ENCODE measurements at places on chromosomes 2 and 18.
A peak's percentile ranks its signal among the peaks of the same experiment; 100 is the strongest.

DNA sequence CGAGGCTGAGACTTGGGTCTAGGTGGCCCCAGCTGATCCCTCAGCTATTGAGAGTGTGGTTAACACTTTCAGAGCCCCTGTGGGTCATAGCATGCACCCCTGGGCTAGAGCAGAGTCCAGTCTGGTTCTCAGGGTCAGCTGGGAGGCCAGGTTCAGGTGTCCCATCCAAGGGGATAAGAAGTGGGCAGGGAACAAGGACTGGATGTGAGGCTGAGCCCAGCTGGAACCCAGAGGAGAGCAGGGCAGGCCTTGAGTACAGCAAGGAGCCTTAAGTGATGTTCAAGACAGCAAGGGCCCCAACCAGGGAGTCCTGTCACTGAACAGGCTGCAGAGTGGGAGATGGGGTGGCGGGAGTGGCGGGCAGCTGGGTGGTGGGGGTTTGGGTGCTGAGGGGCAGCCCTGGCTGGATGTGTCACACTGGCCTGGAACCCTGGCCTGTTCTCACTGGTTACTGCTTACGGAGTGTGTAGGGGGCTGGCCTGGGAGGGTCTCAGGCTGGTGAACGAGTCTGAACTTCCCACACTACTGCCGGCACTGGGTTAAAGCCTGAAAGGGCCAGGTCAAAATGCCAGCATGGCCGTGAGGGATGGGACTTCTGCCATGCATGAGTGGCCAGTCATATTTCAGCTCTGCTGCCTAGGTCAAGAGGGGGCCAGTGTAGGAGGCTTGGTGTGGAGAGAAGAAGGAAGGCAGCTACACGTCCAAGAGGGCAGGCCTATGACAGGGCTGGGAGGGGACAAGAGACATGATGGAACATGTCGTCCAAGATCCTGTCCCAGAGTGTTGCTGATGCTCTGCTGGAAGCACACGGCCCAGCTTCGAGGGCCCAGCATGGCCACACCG, 13.6 kb downstream of the TMEM185B start:
- DNase-seq, result no peak

GRCh38 chr2:135651717-135652116, 89.9 kb upstream of the UBXN4 start:
- DNase-seq, result no peak

- no peak for DNase-seq
Measured at GRCh38 chr2:128357506-128358370, 39.1 kb upstream of the HS6ST1 start.

- DNase-seq, result no peak
Measured at GRCh38 chr18:41311571-41312547, 643.2 kb upstream of the PIK3C3 start.

- no peak for DNase-seq
Measured at GRCh38 chr2:145484448-145485097, 964.7 kb upstream of the ZEB2 start.

DNA sequence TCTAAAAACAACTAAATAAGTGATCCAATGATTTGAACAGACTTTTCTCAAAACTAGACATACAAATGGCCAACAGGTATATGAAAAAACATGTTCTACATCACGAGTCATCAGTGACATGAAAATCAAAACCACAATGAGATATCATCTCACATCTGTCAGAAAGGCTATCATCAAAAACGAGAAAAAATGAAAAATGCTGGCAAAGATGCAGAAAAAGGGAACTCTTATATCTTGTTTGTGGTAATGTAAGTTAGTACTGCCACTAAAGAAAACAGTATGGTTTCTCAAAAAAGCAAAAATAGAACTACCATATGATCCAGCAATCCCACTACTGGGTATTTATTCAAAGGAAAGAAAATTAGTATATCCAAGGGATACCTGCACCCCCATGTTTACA, 255.3 kb upstream of the FBXO11 start:
- DNase-seq, result no peak

- DNase-seq, result no peak
Measured at GRCh38 chr18:48637081-48637990, 98.5 kb downstream of the CTIF start.

- DNase-seq, result peak; percentile 5
Measured at GRCh38 chr2:85266146-85267041, 61.4 kb downstream of the TGOLN2 start.

DNA sequence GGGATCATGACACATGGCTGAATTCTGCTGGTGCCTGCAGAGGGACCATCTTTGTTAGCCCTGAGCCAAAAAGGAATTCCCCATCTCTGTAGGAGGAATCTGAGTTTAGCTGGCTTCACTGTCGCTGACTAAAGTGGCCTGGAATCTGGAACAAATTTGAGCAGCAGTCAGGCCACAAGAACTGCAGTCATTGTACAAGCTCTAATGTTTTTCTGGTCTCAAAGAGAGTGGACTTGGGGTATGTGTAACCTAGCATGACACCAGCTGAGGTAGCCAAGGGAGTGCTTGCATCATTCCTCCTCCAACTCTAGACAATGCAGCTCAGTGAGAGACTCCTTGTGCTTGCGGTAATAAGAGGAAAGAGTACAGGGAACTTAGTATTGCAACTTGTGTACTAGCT, 539.1 kb upstream of the LRRTM4 start:
- no peak for DNase-seq

GRCh38 chr2:27249891-27250651, 12.8 kb downstream of the SLC30A3 start:
- DNase-seq, result peak; percentile 41

GRCh38 chr2:35255826-35256225, 1099.8 kb upstream of the CRIM1 start:
- no peak for DNase-seq

DNA sequence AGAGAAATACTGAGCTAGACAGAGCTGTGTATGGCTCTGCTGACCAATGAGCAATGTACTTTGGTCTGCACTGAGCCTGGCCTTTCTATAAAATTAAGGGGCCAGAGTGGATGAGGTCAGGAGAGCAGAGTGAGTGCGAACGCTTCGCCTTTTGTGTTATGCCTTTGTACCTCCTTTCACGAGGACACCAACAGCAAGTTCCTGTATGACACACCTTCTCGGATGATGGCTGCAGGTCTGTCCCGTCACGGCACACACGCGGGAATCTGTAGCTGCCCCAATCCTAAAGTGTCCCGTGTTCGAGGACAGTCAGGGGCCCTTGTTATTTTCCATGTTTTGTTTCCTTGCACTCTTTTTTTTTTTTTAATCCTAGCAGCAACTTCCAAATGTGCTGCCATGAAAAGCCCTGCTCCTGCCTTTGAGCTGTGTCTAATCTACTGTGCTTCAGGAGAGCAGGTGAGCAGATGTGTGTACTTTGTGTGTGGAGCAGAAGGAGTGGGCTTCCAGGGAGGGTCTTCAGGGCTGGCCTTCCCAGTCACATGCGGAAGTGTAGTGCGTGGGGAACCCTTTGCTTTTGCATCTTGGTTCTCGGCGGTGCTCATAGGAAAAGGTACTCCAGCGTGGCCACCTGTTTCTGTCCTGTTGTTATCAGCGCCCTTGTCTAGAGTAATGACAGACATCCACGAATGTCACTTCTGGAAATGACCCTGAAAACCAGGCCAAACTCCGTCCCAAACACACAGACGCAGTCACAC, 213.2 kb downstream of the NDUFA10 start:
- DNase-seq, result no peak

DNA sequence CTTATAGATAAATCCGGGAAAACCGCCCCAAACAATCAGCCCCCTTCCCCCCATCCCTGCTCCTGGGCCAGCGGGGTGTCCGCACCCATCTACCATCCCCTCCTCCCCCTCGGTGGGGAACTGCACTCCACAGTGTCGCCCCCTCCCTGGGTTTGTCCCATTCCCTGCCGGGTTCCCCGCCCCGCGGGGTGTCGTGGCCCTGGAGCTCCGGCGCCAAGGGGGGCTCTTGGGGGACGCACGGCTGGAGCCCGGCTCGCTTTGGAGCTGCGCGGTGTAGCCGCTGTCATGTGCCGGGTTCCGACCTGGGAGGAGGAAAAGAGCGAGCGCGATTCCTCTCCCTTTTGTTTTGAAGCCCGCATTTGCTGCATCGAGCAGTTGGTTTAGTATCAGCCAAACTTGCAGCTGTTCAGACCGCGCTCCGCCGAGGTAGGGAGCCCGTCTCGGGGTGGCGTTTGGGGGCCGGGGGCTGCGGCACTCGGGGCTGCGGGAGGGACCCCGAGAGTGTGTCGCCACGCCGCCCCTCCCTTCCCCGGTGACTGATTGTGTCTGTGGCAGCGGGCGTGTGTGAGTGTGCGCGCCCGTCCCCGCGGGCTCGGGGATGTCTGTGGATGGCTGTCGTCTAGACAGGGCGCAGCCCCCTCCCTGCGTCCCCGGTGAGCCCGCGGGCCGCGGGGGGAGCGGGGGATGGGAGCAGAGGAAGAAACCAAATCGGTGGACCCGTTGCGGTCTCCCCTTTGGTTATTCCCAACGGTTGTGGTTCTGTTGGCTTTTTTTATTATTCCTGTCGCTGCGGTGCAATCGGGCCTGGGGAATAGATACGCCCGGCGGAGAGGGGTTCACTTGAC, 797 bp downstream of the CTIF start:
- DNase-seq, result no peak

DNA sequence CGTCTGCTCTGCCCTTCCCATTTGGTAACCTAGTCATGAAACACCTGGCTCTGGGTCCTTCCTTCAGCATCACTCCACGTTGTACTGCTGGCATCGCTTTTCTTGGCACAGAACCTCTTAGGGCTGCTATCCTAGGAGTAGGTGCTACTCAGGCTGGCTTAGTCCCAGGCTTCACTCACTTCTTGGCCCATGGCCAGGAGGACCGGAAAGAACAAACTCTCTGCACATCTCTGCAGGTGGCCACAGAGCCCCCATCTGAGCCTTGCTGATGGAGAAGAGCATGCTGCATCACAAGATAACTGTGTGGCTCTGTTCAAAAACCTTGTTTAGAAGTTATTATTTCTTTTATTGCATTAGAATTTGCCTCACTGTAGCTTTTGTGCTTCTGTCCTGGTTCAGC, 447.2 kb upstream of the TNP1 start:
- no peak for DNase-seq

GRCh38 chr2:109204412-109204811, 75.4 kb downstream of the SH3RF3 start:
- DNase-seq, result no peak

DNA sequence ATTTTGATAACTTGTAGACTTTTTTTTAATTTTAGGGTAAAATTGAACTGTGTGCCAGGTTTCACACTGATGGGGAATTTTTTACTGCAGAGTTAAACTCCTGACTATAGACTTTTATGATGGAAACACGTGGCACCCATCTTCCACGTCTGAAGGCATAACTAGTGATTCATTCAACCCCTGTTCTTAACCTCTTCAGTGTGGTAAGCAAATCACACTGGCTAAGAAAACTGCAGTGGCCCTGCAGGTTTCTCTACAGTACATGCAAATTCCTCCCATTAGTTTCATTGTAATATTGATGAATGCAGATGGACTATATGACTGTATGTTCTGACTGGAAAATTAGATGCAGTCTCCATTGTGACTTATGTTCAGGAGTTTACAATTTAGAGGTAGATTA, 47.2 kb downstream of the SMAD4 start:
- no peak for DNase-seq

DNA sequence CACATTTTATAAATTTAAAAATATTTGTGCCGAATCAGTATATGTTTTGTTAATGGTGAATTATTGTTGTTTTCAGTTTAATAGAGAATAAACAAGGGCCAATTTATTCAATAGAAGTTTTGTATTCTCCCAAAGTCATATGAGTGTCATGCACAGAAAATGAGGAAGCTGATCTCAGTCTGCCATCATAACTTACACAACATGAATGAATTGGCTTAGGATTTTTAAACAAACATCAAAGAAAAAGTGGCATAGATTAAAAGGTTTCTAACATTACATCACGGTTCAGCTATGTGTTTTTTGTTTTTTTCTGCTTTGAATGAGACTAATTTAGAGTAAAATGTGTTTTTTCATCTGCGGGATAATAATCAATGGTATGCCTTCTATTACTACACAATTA, 123.4 kb upstream of the CTNNA2 start:
- no peak for DNase-seq

DNA sequence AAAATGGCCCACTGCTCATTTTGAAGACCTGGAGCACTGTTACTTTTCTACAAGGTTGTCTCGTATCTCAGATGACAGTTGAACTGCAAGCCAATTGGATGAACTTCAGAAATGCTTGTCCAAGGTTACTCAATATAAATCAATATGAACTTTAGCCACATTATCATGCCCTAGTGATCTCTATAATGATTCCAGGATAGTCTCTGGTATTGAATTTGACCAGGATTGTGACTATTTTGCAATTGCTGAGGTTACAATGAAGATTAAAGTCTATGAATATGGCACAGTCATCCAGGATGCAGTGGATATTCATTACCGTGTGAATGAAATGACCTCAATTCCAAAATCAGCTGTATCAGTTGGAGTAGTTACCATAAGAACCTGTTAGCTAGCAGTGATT, 196.0 kb upstream of the RAB12 start:
- DNase-seq, result no peak

- DNase-seq, result no peak
Measured at GRCh38 chr2:48510329-48510728, 19.6 kb upstream of the STON1 start.

- DNase-seq, result no peak
Measured at GRCh38 chr2:232976176-232976575, 36.9 kb downstream of the NGEF start.

- no peak for DNase-seq
Measured at GRCh38 chr2:199659207-199659606, 191.8 kb downstream of the FTCDNL1 start.
